ENCODE measurements at places on chromosomes 3 and 15. TPM values are rescaled to one million over a fixed set of nuclear protein-coding genes. Genes with fewer than 3 reads are reported as not detected.

GRCh38 chr3:85979034-85979433, 1011.9 kb downstream of the VGLL3 start:
- no peak for DNase-seq

The CHRFAM7A gene
- not detected for total RNA-seq

DNA sequence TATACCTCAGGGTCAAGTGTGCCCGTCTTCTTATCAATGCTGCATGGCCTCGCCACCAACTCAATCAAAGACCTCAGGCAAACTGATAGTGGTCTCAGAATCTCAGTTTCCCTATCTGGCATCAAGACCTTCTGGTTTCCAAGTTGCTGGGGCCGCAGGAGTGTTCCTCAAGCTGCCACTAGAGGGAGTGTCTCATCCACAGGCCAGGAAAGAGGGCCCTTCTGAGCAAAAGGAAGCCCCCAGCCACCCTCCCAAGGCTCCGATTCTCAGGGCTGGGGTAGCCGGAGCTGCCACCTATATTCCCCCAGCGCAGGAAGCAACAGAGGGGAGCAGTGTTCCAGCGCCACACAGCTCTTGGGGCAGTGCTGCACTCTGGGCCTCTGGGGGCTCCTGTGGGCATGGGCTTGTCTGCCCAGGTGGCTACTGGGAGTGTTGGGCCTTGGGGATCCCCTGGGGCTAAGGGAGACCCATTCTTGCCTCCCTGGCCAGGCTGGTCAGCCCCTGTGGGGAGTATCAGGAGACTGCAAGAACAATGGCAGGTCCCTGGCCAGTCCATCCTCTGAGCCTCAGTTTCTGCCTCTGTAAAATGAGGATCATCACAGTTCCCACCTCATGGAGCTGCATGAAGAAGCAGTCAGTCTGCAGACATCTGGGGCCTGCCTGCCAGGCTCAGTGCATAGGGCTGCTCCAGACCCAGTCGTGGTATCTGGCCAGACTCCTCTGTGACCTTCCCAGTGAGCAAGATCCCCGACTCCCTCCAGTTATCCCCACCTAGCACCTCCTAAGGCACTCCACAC, 23.4 kb upstream of the SEC13 start:
- peak; percentile 85 for DNase-seq

The THRB gene
- not detected for total RNA-seq

The TRANK1 gene
- 2.3 TPM for total RNA-seq

The CAMK2N2 gene
- total RNA-seq: 0.14 TPM

GRCh38 chr15:99365242-99365641, 114.0 kb downstream of the LRRC28 start:
- no peak for DNase-seq

- DNase-seq: no peak
Observed at GRCh38 chr3:126013751-126014156, 44.8 kb downstream of the ROPN1B start.

GRCh38 chr3:117616227-117616626, 906.6 kb downstream of the TUSC7 start:
- DNase-seq: no peak

GRCh38 chr15:41905036-41905793, 11.4 kb upstream of the SPTBN5 start:
- no peak for DNase-seq

The C3orf20 gene
- total RNA-seq: 0.28 TPM

The ADAMTSL3 gene
- total RNA-seq: not detected

DNA sequence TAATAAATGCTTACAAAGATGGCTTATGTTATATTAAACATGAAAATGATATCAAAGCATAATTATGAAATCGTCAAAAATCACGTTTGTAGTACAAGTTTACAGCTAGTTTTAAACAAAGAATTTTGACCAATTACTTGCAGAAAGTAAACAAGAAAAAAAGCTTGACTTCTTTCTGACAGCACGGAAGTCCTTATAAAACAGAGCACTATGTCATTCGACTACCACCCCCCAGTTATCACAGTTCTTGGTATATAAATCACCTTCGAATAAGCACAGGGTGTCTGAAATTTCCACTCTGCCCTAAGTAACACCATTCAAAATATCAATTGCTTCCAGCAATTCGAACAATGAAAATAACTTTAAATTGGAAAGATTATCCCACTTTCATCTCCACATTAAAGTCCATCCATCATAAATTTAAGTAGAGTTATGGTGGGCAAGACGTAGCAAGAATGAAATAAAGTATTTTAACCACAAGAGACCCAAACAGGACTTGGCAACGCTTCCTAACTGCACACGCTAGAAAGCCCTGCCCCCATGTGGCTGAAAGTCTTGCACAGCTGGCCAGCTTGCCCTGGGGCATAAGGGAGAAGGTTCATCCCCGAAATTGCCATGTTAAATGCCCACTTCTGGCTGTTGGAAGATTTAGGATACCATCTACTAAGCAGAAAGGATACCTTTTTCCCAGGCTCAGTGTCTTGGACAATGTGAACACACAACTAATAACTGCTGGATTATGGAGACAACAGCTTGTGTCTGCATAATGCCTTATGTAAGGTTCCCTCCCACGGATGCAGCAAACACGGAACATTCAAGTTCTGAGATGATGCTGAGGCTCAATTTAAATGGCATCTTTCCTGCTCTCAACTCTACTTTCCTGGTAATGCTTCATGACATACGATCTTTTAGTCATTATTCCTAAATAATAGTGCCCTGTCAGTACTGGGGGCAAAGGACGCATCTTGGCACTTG, 116.4 kb upstream of the TJP1 start:
- DNase-seq: no peak

GRCh38 chr15:23467110-23467600, 20.1 kb upstream of the GOLGA6L2 start:
- DNase-seq: no peak

DNA sequence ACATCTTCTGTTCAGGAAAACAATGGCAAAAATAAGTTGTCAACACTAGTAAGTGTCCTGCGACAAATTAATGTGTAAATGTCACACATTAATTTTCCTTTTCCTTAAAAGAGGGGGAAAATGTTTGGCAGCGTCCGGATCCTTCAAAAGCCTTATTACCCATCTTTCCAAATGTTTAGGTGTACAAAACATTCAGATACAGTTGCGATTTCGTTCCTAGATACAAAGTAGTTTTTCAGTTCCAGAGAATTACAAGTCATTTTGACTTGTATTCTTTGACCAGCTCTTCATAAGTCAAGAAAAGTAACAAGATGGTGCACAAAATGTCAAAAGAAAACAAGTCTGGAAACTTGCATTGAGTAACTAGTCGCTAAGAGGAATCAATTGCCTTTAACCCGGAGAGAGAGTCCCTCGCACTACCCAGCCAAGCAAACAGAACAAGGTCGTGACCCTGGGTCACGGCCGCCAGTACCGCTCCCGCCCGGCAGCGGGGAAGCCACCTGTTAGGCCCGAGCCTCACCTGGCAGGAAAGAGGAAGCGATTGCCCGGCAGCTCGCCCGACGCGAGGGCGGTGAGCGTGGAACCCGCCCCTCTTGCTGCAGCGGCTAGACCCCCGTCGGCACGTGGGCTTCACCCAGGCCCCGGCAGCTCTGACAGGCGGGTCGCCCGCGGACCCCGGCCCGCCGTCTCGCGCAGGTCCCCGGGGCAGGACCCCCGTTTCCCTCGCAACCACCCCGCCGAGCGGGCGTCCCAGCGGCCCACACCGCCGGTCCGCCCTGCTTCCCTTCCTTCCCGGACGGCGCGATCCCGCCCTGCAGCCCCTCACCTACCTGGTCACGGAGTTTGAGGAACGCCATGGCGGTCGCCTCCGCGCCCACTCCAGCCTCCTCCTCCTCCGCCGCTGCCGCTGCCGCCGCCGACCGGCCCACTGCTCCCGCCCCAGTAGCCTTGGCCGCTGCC, 61.0 kb upstream of the ANKRD28 start:
- peak; percentile 89 for DNase-seq

DNA sequence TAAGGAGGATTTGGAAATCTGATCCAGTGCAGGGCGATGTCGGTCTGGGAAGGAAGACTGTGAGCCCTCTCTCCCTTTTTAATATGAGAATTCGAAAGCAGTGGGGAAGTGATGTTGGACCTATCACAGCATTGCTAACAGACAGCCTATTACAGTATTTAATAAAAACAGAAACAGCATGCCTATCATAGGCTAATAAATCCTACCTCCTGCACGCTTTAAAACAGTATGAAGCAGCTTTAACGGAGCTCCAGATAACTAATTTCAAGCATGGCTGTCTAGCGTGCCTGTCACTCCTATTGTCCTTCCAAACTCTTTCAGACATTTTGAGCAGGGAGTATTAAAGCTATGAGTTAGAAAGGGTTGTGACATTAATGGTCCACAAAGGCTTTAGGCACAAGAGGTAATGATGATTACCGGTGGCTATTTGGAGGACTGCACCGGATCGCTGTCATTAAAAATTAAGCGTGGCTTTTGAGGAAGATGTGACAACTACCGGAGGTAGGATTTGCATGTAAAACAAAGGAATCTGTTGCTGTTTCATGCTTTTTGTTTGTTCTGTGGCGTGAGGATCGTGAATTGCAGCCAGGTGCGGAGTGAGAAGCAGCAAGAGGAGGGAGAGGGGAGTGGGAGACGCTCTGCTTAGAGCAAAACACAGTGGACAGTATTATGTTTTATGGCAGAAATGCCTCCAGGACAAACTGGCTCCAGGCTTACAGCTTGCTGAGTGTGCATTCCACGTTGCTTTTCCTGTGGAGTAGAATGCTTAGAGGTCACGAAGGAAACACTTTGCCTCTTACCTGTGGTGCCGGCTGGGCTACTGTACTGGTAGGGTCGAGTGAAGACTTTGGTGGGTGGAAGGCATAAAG, at the start of gene KCNMB2:
TSS of gene KCNMB2 (plus strand) at position 226 of the 869 bp plus-strand sequence.
- no peak for DNase-seq

GRCh38 chr3:157592769-157593168, 89.6 kb upstream of the VEPH1 start:
- no peak for DNase-seq

DNA sequence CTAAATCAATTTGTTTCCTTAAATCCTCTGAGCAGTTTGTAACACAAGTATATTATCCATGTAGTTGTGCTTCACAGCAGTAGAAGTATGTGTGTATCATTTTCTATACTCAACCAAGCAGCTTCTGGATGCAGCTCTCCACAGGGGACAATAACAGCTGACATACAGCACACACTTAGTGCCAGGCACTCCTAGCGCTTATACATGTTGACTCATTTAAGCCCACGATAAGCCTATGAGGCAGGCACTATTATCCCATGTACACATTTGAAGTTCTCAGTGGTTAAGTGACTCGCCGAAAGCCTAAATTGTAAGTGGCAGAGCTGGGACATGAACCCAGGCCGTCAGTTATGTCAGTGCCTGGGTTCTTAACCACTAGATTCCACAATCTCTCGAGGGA, 20.3 kb upstream of the LPP start:
- no peak for DNase-seq

GRCh38 chr3:185724251-185724650, 100.6 kb downstream of the IGF2BP2 start:
- DNase-seq: no peak

The SERPINI2 gene
- total RNA-seq: not detected

The SH3GL3 gene
- total RNA-seq: not detected

The CIDEC gene
- total RNA-seq: not detected

GRCh38 chr15:65916664-65917406, 47.5 kb downstream of the RAB11A start:
- peak; percentile 88 for DNase-seq

DNA sequence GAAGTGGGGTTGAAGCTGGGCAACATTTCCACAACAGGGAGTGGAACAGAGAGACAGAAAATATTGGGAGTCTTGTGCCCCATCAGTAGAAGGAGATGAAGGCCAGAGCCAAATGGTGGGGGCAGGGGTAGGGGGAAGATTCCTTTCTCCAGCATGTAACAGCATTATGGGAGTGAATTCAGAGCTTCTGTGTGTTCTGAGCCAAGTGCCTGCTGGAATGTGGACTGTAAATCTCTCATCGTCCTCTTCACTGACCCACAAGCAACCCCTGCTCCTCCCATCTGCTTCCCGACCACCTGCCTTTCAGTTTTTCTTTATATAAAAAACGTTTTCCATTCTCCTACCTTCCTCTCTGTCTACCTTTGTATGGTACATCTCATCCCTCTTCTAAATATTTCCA, 344.2 kb upstream of the TPRG1 start:
- DNase-seq: no peak

The PLSCR2 gene
- not detected for total RNA-seq

- no peak for DNase-seq
Observed at GRCh38 chr3:150059241-150059640, 88.5 kb upstream of the PFN2 start.

The MME gene
- total RNA-seq: not detected

DNA sequence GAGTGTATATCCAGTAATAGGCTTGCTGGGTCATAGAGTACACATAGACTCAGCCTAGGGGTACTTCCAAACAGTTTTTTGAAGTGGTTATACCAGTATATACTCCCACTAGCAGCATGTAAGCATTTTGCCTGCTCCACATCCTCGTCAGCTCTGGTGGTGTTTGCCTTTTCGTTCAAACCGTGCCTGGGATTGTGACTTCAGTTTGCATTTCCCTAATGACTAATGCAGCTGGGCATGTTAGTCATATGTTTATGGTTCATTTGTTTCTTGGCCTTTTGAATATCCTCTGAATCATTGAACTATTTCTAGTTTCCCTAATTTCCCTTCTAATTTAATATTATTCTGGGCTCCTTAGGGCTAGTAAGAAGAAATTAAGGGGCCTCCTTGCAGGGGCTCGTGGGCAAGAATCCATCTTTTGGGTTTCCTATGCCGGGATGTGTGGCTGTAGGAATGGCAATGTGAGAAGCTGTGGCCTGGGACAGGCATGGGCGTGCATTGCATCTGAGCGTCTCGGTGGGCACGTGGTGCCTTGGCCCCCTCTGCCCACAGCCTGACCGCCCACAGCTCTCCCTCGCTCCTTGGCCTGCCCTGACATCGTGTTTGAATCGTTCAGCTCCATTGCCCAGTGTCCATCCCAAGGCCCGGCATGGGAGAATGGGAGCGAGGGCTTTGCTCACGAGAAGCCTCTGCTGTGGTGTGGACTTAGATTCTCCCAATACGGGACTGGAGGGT, 26.4 kb downstream of the FAH start:
- no peak for DNase-seq

DNA sequence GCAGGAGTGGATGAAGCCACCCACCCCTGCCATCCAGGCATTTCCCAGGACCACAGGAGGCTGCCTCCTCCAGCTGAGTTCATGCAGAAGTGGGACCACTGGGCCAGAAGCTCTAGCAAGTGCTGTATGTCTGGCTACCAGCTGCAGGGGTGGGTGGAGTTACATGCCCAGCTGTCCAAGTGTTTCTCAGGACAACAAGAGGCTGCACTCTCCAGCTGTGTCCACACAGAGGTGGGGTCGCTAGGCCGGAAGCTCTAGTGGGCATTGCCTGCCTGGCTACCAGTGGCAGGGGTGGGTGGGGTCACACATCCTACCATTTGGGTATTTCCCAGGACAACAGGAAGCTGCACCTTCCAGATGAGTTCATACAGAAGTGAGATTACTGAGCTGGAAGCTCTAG, 234.0 kb upstream of the PPP2R3A start:
- no peak for DNase-seq
